HEK293T (cell line): ENCODE measurements at places on chromosomes 16 and 17.

- no peak for DNase-seq
Measured at GRCh38 chr16:66964049-66964448, 3.0 kb downstream of the CES3 start.

DNA sequence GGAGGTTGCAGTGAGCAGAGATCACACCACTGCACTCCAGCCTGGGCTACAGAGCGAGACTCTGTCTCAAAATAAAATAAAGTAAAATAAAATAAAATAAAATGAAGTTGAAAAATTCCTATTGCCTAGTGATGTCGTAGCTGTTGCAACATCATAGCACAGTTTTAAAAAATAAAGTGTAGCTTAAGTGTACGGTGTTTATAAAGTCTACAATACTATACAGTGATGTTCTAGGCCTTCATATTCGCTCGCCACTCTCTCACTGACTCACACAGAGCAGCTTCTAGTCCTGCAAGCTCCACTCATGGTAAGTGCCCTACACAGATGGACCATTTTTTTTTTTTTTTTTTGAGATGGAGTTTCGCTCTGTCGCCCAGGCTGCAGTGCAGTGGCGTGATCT lies 43.5 kb upstream of the MNT start:
- no peak for DNase-seq

DNA sequence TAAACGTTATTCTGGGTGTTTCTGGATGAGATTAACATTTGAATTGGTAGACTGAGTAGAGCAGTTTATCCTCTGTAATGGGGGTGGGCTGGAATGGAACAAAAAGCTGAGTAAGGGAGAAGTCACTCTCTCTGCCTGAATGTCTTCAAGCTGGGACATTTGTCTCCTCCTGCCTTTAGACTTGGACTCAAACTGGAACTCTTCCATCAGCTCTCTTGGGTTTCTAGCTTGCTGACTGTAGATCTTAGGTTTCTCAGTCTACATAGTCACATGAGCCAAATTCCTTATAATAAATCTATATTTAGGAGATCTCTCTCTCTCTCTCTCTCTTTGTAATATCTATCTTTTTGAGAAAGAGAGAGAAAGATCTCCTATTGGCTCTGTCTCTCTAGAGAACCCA lies 553.3 kb upstream of the CDH11 start:
- DNase-seq: no peak

GRCh38 chr16:29687755-29688154 lies 8.8 kb downstream of the QPRT start:
- DNase-seq: no peak

DNA sequence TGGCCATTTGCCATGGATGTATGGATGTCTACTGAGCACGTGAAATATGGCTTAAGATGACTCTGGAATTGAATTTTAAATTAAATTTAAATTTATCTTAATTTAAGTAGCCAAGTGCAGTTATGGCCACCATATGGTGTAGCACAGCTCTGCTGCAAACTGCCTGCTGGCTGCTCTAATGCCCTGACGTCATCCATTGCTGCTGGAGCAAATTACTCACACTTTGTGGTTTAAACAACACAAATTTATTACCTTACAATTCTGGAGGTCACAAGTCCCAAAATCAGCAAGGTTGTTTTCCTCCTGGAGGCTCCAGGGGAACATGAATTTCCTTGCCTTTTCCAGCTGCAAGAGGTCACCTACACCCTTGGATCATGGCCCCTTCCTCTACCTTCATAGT lies 679.3 kb upstream of the EEF2KMT start:
- DNase-seq: no peak

DNA sequence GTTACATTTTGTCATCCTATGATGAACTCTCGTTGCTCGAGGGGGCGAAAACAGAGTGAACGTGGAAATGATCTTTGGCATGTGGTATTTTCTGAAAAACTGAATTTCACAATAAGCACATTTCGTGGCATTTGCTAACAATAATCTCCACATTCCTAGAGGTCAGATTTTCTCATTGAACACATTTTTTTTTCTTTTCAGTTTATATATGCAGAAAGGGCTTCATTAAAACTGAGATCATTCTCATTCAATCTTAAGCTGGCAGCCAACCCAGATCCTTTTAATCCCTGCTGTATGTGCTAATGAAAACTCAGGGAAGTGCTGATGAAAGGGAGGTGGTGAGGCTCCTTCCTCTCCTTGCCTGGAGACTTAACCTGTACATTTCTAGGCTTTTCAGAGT lies 52.6 kb downstream of the PRKCA start:
- no peak for DNase-seq

DNA sequence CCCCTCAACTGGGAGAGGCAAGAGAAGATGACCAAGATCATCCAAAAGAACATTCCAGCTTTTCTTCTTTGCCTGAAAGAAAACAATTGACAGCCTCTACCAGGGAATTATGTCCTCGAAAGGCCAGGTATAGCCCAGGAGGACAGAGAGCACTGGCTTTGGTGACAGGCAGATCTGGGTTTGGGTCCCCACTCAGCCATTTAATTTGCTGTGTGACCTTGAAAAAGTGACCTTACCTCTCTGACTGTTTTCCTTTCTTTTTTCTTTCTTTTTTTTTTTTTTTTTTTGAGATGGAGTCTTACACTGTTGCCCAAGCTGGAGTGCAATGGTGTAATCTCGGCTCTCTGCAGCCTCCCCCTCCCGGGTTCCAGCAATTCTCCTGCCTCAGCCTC lies 27.7 kb upstream of the KIFC3 start:
- no peak for DNase-seq

DNA sequence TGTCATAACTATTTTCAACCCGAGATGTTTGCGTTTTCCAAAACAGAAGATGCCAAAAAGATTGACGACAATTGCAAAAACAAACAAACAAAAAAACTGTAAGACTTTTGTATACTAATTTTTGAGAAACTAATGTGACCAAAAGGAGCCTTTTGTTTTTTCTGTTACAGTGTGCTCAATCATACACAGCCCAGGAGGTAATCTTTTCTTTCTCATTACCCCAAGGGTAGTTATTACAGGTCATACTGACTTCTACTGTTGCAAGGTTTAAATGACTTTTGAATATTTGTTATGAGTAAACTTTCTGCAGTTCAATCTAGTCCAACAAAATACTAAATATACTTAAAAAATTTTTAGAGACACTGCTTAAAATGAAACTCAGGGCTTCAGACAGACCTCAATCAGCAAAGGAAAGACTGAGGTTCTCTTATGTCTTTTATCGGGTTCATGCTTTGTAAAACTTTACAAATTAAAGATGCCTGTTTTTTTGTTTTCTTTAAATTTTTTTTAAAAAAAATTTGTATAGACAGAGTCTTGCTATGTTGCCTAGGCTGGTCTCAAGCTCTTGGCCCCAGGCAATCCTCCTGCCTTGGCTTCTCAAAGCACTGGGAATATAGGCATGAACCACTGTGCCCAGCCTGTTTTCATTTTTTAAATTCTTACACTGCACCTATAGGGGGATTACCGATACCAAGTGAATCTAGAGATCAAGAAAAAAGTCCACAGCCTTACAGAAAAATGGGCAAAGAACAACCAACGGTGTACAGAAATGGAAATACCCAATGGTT lies 47.6 kb downstream of the SPOP start:
- DNase-seq: no peak

DNA sequence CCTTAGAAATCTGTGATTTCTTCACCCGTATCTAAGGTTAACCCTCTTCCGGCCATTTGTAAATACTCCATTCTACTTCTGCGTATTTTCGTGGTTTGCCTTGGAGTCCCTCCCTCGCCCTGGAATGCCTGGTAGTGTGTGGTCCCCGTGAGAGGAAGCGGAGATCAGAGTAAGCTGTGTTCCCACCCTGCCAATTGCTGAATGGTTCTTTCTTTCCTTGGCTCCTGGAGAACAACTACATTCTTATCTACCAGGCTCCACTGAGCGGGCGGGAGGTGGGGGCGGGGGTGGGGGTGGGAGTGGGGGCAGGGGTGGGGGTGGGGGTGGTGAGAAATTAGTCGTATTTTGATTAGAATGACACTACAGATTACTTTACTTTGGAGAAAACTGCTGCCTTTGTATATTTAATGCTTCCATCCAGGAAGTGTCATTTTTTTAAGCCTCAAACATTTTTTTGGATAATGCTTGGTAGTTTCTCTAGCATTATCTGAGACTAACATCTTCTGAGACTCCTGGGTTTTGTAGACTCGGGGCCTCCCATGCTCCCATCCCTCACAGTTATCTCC lies 20.9 kb upstream of the FASN start:
- DNase-seq: no peak

GRCh38 chr16:85924675-85925074 lies 25.7 kb downstream of the IRF8 start:
- DNase-seq: no peak

- DNase-seq: no peak
Measured at GRCh38 chr17:79870540-79870939, 31.3 kb upstream of the CBX4 start.

GRCh38 chr17:48384164-48384563 lies 45.9 kb downstream of the SKAP1 start:
- no peak for DNase-seq

GRCh38 chr16:51888016-51888415 lies 658.9 kb downstream of the TOX3 start:
- DNase-seq: no peak

DNA sequence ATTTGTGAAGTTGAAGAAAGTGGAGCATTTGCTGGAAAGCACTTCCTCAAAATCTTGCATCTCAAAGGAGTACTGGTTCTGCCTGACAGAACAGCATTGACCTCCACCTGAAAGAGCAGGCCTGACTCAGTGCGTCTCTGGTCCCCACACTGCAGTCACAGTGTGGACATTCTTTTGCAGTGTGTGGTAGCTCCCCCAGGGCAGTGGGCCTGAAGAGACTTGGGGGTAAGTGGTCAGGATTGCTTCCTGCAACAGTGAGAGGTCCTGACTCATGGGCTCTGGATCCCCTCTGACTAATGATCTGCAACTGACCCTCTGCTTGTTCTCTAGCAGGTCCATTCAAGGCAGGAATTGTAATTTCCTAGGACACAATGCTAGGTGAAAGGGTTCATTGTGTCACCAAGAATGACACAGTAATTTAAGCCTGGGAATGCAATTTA lies 204.9 kb upstream of the KCNJ16 start:
- DNase-seq: no peak

DNA sequence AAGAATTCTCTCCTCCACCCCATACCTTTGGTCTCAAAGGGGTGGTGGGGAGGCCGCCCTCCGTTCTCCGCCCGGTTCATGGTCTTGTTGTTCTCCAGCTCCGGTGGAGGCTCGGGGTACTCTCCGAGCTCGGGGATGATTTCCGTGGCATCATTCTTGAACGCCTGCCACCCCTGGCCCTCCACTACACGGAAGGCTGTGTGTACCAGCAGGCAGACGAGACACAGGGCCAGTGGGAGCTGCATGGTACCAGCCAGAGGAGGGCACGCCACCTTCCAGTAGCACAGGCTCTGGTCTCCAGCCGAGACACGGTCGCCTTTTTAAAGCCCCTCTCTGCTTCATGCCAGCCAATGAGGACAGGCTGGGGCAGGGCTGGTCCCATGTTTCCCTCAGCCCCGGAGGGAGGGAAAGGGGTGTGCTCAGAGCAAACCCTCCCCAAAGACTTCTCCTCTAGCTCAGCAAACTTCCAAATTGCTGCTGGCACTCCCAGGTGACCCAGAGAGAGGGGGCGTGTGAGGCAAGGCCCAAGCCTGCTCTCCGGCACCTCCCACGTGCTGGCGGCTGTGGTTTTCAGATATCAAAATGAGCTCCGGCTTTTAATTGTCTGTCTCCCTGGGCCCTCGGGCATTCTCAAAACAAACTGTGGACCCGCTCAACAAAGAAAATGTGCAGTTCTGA lies at the start of gene SOST:
Gene SOST (minus strand): TSS at position 295 of the 678 bp plus-strand sequence. CDS start 50 bp downstream, at position 245.
- no peak for DNase-seq

DNA sequence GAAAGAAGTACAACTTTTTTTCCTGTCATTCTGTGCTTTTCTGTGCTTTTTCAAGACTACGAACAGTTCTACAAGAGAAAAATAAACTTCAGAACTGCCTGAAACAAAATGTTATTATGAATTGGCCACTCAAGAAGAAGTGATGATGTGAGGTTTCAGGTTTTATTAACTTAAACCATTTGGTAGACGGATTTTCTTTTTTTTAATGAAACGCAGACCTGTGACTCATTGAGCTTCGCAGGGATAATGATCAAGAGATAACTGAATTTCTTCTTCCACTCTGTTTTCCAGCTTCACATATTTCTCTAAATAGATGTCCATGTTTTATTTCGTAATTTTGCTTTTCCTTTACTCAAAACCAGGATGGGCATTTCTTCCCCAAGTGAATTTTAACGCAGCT lies 32.7 kb downstream of the AIPL1 start:
- no peak for DNase-seq

DNA sequence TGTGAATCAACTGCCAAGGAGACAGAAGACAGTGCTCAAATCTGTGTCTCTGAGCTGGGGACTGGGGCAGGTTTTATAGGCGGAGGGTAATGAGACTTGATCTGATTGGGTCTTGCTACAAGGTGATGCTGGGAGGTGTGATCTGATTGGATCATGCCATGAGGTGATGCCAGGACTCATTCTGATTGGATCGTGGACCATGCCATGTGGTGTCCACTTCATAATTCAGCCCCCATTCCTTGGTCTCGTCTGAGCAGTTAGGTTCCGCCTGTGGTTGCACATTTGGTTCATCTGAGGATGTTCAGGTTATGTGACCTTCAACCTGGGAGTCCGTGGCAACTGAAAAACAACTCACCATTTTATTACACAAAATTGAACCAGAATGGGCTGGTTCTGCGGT lies 41.0 kb downstream of the OTOA start:
- DNase-seq: no peak

- DNase-seq: no peak
Measured at GRCh38 chr17:75496005-75496404, 19.3 kb downstream of the CASKIN2 start.

GRCh38 chr16:66152181-66152580 lies 214.3 kb upstream of the CDH5 start:
- no peak for DNase-seq

- DNase-seq: no peak
Measured at GRCh38 chr16:3922241-3922640, 41.7 kb upstream of the CREBBP start.

DNA sequence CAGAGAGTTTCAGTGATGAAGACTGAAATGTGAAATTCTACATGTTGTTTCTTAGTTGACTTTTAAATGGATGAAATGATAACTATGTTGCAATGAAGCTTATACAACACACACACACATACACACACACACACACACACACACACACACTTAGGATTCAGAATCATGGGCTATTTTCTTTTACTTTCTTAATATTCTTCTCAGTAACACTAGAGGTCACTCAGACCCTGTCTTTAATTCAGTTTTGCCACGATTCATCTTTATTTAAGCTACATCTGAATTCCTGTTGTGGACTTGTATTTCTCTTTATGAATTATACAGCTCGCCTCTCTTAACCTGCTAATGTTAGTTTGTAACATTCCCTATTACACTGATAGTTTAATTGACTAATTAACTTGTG lies 109.6 kb upstream of the GOT2 start:
- DNase-seq: no peak
